ENCODE measurements at places on chromosomes 16 and 17.

GRCh38 chr17:56150649-56151048 lies 2.6 kb upstream of the ANKFN1 start:
- no peak for DNase-seq

DNA sequence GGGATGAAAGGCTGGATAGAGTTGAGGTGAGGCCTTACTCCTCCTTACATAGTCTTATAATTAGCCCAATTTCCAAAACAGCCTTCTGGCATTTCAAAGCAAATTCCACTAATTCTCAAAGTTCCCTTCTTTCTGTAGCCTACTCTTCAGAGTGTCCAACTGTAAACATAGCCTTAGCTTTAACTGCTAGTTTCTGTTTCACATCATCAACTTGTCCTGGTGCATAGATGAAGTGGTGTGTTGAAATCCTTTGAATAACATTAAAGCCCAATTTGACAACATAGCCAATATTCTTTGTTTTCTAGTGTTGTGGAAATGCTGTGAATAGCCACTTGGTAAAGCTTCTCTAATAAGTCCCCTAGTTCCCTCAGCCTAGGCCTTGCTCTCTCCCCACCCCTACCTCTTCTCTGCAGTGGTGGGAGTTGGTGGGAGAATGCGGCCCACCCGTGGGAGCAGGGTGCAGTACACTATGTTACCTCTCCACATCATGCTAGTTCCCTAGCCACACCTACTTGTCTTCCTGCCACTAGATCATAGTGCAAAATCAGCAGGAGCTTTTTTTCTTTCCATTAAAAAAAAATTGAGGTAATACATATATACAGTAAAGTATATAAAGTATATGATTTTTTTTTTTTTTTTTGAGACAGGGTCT lies 127.0 kb upstream of the HAS3 start:
- DNase-seq = no peak

- no peak for DNase-seq
Measured at GRCh38 chr17:60730273-60730672, 52.6 kb downstream of the BCAS3 start.

- no peak for DNase-seq
Measured at GRCh38 chr17:47684535-47685193, 9.3 kb upstream of the TBKBP1 start.

DNA sequence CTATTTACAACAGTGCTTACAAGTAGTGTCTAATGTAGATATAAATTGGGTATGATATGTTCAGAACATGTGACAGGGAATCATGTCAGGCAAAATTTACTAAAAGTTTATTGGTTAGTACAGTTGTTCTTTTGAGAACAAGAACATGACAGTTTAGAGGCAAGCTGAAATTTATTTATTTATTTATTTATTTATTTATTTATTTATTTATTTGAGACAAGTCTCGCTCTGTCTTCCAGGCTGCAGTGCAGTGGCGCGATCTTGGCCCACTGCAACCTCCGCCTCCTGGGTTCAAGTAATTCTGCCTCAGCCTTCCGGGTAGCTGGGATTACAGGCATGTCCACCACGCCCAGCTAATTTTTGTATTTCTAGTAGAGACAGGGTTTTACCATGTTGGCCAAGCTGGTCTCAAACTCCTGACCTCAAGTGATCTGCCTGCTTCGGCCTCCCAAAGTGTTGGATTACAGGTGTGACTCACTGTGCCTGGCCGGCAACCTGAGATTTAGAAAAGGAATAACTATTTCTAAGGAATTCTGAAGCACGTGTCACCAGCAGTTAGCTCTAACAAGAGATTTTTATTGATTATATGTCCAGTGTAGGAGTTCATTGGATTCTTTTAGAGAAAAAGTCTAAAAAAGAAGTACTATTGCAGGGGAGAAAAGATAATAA lies 24.9 kb downstream of the MRTFB start:
- no peak for DNase-seq

- DNase-seq = no peak
Measured at GRCh38 chr16:56970934-56971767, 9.4 kb downstream of the CETP start.

- DNase-seq = no peak
Measured at GRCh38 chr17:63932721-63933120, 590 bp upstream of the CD79B start.

DNA sequence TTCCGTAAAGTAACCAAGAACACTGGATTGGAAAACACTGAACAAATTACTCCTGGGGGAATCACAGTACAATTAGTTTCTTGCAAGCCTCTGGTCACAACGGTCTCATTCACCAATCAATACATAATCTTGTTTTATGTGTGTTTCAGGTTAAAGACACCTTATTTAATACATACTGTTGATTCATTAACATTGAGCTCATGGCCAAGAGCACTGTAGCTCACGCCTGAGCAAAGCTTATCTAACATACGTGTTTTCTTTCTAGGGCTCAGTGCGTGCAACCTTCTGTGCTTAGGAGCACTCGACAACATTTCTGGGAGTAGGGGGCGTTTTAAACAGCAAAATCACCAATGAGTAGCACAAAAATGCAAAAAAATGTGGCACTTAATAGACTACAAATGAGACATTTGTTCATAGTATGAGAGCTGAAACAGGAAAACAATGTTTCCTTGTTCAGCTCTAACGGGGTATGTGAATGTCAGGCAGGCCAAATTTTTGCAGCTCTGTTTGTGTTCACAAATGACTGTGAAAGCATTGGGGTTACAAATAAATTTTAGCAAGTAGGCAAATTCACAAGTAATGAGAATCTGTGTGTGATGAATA lies 206.2 kb downstream of the CNTNAP4 start:
- DNase-seq = no peak

DNA sequence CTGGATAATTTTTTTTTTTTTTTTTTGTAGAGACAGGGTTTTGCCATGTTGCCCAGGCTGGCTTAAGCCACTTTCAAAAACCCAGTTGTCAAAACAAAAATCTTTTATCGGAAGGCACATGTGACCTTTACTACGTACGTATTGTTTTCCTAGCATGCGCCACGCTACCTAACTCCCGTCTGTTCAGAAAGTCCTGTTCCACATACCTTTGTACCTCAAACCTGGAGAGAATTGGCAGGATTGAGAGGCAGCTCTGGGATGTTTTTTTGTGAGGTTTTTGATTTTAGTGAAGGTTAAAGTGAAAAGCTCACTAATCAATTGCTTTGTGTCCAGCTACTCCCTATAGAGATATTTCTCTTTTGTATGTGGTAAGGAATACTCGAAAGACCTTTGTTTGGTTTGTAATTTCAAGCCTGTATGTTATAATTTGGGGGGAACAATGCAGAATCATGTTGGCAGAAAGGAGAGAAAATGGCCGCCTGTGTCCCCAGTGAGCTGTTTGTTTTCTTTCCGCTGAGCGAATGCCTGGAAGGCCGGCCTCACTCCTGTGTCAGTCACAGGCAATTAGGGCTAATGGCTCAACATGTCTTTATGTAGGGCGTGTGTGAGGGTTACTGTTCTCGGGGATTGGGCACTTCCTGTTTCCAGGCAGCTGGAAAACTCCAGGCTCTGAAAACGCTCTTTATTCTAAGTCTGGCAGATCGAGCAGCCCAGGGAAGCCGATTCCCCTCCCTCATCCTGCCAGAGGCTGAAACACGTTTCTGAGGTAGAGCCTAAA lies 60.8 kb upstream of the CLEC18A start:
- no peak for DNase-seq

DNA sequence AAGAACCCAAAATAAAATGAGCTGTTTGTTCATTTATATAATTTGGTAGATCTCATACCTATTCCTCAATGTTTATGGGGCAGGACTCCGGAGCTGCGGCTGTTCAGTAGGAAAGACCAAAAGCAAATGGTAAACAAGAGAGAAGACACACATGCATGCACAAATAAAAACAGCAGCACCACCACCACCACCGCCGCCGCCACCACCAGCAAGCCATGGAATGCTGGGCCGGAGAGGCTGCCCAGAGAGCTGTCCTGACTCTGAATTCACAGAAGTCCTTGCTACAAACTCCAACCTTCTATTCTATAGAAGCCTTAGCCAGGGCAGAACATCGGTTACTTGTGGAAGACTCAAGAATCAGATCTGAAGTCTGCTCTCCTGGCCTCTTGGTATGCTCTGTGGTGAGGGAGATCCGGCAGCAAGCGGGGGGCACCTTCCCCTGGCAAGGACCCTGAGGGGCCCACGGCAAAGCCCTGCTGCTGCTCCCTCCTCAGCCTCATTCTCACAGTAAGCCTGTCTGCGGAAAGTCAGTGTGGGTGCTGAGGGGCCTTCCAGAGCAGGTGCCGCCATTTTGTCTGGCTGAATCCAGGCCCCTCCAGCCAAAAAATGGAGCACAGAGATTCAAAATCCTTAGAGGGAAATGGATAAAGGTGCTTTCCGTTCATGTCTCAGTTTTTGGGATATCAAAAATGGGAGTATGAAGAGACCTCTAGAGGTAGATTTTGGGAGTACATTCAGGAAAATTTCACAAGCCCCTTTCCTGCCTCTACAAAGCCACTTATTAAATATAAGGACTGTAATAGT lies 6.4 kb upstream of the FOXJ1 start:
- DNase-seq = no peak

DNA sequence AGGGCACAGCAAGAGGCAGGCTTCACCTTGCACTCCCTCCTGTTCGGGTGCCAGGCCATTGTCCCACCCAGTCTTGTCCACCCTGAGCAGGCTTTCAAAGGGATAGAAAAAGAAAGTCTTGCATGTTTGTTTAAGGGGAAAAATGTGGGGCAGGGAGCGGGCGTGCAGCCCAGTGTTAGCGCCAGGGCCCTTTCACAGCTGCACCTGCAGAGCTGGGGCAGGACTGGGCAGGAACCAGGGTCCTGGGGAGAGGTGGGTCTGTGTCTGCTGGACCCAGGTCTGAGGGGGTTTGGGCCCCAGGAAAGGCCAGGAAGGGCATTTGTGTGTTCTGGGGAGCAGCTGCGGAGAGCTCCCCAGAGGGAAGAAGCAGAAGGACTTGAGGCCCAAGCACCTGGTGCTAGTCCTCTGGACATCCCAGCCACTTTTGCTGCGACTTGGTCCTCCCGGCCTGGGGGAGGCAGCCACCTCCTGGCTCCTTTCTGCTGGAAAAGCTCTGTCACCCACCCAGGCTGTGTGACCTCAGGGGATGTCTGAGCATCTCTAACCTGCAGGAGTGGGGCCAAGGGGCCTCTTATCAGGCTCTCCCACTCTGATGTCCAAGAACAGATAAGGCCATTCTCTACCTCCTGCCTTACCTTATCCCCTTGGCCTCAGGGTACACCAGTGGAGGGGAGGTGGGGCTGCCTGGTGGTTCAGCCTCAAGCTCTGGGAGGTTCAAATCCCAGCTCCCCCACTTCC lies 44.7 kb downstream of the PSME3IP1 start:
- no peak for DNase-seq

GRCh38 chr17:40696651-40697072 lies 6.9 kb downstream of the KRT24 start:
- no peak for DNase-seq

- DNase-seq = no peak
Measured at GRCh38 chr17:6075050-6075449, 4.9 kb downstream of the WSCD1 start.

DNA sequence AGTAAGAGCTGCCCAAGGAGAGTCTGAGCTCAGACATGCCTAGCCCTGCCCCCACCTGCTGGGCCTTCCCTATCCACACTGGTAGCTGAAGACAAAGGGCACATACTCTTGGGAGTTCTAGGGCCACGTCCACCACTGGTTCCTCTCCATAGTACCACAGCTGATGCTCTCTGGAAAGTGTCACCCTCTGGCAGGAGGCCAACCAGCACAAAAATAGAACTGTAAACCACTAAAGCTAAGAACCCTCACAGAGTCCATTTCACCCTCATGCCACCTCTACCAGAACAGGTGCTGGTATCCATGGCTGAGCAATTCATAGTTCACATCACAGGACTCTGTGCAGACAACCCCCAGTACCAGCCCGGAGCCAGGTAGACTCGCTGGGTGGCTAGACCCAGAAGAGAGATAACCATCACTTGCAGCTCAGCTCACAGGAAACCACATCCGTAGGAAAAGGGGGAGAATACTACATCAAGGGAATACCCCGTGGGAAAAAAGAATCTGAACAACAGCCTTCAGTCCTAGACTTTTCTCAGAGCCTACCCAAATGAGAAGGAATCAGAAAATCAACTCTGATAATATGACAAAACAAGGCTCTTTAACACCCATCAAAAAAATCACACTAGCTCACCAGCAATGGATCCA lies 115.3 kb downstream of the CEP112 start:
- no peak for DNase-seq

- DNase-seq = no peak
Measured at GRCh38 chr17:66446419-66446818, 144.0 kb downstream of the PRKCA start.

DNA sequence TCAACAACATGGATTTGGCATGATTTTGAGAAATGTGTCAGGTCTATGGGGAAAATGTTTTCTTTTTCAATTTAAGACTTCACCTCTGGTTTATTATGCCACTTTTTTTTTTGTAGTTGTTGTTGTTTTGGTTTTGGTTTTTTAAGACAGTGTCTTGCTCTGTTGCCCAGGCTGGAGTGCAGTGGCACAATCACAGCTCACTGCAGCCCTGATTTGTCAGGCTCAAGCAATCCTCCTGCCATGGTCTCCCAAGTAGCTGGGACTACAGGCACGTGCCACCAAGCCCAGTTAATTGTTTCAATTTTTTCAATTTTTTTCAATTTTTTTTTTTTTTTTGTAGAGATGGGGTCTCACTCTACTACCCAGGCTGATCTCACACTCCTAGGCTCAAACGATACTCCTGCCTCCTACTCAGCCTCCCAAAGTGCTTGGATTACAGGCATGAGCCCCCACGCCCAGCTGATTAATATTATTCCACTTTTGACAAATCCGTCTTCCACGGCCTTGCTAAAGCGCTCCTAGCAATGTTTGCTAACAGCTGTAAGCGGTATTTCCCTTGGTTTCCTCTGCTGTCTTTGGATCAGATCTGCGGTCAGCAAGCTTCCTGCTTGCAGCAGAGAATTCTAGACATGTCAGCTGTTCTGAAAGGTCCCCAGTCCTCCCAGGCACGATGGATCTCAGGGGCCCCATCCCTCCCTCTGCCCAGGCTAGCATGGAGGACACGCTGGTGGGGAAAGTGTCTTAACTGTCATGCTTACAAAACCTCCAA lies 7.0 kb upstream of the MILR1 start:
- no peak for DNase-seq

DNA sequence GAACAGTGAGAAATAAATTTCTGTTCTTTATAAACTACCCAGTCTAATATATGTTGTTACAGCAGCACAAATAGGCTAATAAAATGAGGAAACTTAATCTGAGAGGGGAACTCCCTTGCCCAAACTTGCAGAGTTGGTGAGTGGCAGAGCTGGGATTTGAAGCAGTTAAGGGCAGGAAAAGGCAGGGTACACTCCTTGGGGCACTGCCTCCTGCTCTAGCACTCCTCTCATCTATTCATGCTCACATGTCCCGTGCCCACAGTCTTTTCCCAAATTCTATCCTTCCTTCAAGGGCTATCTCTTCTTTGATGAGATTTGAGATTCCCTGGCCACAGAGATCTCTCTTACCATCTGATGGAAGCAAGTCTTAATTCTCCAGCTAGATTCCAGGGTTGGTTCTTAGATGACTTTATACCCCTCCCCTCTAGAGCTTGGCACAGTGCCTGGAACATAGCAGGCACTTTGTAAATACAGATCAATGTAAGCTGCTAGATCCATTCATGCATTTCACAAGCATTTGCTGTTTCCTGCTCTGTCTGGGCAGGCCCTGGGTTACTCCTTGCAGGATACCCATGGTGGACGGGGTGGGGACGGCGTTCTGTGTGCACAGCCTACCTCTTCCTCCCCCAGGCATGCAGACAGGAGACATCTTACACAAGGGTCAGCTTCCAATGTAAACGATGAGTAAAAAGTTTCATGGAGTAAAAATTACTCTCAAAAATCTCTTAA lies 39.2 kb upstream of the ABCC12 start:
- no peak for DNase-seq

Data from activated CD4-positive, CD25-positive, alpha-beta regulatory T cell treated with anti-CD3 and anti-CD28 coated beads, Interleukin-2, amount 50 U/mL, for 72 hours (primary cell).